ENCODE measurements at places on chromosomes 5 and 9.
A peak's percentile ranks its signal among the peaks of the same experiment; 100 is the strongest.

GRCh38 chr5:59039296-59040023 is 456.6 kb downstream of the RAB3C start:
- DNase-seq: peak; percentile 45

DNA sequence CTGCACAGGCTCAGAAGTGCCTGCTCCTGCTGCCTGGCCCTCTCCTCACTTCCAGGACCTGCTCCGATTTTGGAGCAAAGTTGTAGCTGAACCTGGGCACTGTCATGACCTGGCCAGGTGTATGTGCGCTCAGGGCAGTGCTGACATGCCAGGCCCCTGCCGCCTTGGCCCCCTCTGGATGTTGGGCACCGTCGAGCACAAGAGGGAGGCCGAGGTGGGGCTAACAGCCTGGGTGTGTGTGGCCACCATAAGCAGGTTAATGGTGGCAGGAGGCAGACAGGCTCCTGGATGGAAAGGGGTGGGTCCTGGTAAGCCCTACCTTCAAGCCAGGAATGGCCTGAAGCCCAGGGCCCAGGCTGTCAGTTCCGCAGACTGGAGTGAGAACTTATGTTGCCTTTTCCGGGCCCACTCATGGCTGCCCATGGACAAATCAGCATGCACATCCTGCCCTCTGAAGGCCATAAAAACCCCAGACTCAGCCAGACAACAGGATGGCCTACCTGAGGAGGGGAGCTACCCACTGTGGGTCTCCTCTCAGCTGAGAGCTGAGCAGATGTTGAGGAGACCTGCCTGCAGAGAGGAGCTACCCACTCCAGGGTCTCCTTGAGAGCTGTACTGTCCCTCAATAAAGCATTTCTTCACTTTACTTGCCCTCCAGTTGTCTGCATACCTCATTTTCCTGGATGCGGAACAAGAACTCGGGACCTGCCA is 66.2 kb downstream of the NACC2 start:
- no peak for DNase-seq

GRCh38 chr5:55888205-55888604 is 37.0 kb downstream of the IL31RA start:
- no peak for DNase-seq

- DNase-seq: no peak
Measured at GRCh38 chr5:155895484-155895883, 431.5 kb upstream of the SGCD start.

GRCh38 chr5:150409638-150410523 is 2.8 kb downstream of the CD74 start:
- peak; percentile 63 for DNase-seq

- DNase-seq: no peak
Measured at GRCh38 chr9:33289936-33290246, 425 bp upstream of the NFX1 start.

GRCh38 chr5:270340-270739 is 1.1 kb upstream of the PDCD6 start:
- no peak for DNase-seq

DNA sequence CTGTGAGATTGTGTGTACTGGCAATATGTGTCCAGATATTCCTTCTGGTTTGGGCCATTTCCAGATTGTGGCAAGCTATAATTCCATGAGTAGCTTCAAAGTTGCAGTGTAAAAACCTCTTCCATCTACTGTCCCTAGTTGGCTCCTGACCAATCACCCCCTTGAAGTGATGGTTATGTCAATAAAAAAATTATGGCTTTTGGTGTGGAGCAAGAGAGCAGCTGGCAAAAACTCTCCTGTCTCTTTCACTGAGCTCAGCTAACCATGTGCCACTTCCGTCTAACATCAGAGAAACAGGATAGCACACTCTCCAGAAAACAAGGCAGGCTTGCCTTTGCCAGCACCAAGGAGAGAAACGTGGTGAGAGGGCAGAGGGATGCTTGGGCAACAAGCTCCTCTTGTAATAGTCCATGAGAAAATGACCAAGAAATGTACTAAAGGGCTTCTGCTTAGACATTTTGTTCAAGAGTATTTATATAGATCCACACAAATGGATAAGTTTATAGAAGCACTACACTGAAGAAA is 914.4 kb upstream of the SEMA6A start:
- DNase-seq: no peak

DNA sequence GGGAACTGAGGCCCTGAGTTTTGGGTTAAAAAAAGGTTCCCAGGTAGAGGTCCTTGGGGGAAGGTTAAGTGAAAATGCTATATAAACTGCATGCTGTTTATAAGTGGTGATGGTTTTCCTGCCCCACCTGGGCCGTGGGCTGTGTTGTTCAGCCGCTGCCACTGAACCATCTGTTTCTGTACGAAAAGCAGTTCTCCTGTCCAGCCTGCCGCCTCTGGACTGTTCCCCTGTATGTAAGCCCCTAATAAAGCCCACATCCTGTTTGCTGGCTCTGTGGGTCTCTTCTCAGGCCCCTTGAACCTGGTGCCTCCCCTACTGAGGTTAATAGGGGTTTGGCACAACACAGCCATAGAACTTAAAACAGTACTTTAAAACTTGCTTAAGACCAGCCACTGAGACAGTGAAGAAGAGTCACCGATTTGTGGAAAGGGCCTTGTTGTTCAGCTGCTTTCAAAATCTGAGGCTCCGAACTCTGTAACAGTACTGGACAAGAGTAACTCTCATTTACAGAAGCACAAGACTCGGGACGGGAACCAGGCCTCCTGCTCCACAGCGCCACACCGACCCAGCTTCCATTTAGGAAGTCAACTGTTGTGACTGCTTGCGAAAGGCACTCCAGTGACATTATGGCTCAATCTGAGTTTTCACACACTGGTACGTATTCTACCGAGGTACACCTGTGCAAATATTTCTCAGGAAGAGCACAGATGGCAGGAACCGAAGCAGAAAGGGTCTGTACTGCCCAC is 192.5 kb downstream of the CDK5RAP2 start:
- DNase-seq: no peak

GRCh38 chr5:154519359-154519758 is 41.3 kb upstream of the HAND1 start:
- peak; percentile 66 for DNase-seq

DNA sequence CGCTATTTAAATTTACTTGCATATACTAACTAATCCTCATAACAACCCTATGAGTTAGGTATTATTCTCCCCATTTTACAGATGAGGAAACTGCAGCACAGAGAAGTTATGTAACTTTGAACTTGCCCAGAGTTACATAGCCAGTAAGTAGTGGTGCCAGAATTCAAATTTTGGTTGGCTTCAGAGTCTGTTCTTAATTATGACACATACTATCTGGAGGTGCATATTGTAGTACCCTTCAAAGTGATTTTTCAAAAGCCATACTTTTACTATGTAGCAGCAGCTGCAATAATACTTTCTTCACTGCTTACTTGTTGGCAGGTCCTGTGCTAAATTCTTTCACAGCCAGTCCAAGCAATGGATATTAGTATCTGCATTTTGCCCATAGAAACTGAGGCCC is 16.4 kb downstream of the MAN2A1 start:
- DNase-seq: no peak

DNA sequence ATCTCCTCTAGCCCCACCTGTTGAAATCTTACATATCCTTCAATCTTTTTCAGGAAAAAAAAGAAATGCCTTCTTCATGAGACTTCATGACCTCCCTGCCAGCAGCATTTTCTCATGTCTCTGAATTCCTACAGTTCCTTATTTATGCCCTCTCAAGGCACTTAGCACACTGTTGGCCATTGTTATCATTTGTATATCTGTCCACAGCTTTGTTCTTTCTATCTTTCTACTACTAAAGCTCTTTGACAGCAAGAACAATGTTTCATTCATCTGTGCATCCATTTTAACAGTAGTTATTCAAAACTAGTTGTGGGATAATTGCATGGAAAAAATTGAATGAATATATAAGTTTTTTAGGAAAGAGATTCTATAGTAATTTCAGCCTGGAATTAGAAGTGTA is 20.9 kb upstream of the GZMA start:
- no peak for DNase-seq

DNA sequence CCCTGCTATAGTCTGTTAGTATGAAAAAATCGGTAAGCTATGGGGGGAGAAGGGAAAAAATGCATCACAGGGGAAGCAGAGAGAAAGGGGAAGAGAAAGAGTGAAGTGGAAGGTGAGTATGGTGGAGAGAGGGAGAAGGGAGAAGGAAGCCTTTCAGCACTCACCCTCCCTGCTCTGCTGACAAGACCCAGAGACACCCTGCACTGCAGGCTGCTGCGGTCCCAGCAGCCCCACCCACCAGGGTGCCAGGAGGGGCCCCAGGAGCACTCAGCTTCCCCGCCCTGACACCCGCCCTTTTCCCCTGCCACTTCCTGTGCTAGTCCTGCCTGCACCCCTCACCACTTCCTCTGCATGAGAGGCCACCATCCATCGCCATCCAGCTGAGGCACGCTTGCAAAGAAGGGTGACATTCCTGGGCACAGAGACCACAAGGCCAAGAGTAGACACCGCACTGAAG is 12.7 kb downstream of the STK10 start:
- peak; percentile 77 for DNase-seq

DNA sequence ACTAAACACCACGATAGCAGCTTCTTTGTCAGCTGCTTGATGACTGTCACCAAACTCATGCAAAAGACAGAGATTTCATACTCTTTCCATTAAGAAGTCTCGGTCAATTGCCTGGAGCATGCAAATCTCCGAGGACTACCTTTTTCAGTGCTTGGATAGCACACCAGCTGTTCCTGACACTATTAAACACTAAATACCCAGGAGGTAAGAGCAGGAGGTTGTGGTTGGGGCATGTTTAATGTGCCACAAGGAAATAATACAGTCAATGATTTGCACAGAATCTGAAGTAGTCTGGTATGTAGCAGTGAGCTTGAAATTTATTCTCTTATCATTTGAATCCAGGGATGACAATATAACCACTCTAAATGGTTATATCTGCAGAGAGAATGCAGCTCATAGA is 996.2 kb downstream of the CDH12 start:
- no peak for DNase-seq

DNA sequence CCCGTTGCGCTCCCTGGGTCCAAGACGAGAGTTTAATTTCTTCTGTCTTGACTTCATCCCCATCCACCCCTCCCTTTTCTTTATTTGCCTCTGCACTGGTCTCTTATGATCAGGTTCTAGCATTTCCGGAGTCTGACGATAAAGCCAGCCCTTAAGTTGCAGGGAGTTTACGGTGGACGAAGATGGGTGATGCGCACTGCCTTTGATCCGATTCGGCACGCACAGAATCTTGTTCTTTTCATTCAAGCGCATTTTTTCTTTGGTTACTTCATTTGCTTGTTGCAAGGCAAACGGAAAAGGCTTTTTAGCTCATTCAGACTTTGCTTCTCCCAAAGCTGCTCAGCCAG is 488 bp upstream of the MCTP1 start:
- DNase-seq: no peak

DNA sequence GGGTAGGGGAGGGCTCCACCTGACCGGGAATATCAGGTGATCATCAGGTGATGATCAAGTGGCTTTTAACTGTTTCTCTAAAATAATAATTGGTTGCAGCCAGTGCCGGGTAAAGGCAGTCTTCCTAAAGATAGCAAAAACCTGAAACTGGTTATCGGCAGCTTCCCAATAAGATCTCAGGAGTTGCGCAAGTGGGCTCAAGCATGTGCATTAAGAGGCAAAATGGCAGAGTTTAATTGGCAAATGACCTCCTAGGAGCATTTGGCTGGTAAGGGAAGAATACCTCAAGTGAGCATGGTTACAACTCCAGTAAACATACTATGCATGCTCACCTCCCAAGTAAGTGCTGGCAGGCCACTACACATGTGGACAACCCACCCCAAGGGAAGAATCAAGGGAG is 4.2 kb downstream of the C1QTNF3 start:
- no peak for DNase-seq

- DNase-seq: no peak
Measured at GRCh38 chr9:132600326-132600984, 18.0 kb downstream of the BARHL1 start.

- DNase-seq: no peak
Measured at GRCh38 chr9:297104-297972, 82.7 kb downstream of the DOCK8 start.

GRCh38 chr9:101455656-101456240 is 20.2 kb upstream of the ALDOB start:
- DNase-seq: no peak

- no peak for DNase-seq
Measured at GRCh38 chr5:83744821-83745220, 24.2 kb upstream of the HAPLN1 start.

- DNase-seq: no peak
Measured at GRCh38 chr9:5719100-5719926, 90.4 kb downstream of the RIC1 start.

GRCh38 chr9:112170235-112170634 is 4.9 kb downstream of the SUSD1 start:
- DNase-seq: no peak

- no peak for DNase-seq
Measured at GRCh38 chr9:75803130-75803529, 87.3 kb upstream of the PCSK5 start.

DNA sequence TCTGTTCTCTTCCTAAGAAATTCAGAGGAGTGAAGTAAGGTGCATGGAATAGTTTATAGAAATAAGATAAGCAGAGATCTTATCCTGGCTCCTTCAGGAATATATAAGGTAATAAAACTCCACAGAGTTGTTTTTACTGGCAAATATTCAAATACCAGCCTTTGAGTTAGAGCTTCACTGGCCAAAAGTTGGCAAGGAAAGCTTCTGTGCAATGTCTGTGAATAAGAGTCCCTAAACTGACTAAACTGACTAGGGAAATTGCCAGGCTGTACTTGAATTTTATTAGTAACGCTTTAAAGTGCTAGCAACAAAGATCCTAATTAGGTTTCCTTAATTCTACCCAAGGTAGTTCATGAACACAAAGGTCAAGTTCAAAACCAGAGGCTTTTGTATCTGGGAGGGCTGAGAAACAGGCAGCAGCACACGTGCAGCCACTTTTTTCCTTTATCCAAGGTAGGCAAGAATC is 131.1 kb upstream of the MPDZ start:
- DNase-seq: no peak

DNA sequence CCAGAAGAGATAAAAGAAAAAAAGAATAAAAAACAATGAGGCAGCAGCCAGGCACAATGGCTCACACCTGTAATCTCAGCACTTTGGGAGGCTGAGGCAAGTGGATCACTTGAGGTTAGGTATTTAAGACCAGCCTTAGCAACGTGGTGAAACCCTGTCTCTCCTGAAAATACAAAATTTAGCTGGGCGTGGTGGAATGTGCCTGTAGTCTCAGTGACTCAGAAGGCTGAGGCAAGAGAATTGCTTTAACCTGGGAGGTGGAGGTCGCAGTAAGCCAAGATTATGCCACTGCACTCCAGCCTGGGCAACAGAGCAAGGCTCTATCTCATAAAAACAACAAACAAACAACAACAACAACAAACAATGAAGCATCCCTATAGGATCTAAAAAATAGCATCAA is 121.5 kb downstream of the HMHB1 start:
- no peak for DNase-seq

DNA sequence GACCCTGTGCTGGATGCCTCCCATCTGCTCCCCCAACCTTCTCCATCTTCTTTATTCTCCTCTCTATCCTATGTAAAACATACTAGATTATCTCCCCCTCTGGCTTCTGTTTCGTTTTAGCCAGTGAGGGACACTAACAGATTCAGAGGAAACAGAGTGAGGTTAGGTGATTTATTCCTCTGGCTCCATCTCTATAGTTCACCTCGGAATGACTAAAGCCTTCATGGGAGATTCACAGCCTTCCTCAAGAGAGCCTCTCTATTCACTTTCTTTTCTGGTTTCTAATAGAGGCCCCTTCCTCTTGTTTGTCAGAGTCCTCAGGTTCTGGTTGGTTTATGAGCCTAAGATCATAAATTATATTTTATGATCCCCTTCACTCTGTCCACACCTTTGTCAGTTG is 633.1 kb upstream of the TYRP1 start:
- DNase-seq: no peak

- no peak for DNase-seq
Measured at GRCh38 chr9:113311961-113312360, 8.8 kb upstream of the RNF183 start.

- no peak for DNase-seq
Measured at GRCh38 chr5:53035868-53036381, 46.8 kb downstream of the ITGA2 start.

All from liver (tissue), 10 donors.